ENCODE measurements at places on chromosomes 2 and 18.
A peak's percentile ranks its signal among the peaks of the same experiment; 100 is the strongest.

- no peak for DNase-seq
Observed at GRCh38 chr2:8693157-8693821, 11.4 kb downstream of the ID2 start.

DNA sequence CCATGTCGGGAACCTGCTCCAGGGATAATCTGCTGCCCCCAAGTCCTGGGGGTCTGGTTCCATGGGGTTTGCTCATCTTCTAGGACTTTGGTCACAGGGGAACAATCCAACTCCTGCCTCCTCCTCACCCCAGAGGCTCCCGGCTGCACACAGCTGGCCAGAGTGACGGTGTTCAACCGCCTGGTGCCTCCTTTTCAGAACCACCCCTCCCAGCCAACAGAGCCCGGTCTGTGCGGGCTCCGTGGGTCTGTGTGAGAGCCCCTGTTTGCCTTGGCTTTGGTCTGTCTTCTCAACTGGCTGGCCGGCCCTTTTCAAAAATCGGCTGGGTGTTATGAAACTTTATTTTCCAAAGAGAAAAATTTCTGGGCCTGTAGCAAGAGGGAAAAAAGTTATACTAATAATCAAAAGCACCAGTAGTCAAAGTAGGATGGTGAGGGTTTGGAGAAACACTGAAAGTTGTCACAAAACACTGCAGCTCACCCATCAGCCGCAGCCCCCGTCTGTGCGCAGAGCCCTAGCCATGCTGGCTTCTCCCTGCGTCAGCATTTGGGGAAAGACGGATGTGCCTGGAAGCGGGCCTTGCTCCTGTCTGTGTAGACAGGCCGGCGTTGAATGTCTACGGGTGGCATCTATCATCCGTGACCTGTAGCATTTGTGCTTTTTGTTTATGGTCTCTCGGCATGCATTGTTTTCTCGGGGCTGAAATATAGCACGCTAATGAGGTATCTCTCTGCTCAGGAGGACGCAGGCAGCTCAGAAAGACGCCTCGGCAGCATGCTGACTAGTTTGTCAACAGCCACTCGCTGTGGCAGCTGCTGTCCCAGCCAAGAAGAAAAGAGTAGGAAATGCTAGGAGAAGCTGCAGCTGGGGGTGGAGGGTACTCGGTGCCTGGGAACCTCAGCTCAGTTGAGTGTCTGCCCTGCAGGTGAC is 138.6 kb downstream of the GLI2 start:
- DNase-seq: no peak

DNA sequence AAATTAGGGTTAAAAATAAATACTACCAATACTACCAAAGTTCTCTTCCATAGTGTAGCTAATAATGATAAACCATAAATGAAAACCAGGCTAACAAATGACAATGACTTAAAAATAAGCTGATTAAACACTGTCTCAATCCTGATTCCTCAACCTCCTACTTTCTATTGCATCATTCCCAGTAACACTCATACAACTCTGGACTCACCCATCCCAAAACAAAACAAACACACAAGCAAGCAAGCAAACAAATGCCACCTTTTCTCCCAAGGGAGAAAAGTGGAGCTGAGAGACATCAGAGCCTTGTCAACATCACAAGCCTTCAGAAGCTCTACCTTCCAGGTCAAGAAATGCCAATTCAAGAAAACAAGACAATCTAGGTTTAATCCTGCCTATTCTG is 620.7 kb downstream of the NYAP2 start:
- DNase-seq: no peak

DNA sequence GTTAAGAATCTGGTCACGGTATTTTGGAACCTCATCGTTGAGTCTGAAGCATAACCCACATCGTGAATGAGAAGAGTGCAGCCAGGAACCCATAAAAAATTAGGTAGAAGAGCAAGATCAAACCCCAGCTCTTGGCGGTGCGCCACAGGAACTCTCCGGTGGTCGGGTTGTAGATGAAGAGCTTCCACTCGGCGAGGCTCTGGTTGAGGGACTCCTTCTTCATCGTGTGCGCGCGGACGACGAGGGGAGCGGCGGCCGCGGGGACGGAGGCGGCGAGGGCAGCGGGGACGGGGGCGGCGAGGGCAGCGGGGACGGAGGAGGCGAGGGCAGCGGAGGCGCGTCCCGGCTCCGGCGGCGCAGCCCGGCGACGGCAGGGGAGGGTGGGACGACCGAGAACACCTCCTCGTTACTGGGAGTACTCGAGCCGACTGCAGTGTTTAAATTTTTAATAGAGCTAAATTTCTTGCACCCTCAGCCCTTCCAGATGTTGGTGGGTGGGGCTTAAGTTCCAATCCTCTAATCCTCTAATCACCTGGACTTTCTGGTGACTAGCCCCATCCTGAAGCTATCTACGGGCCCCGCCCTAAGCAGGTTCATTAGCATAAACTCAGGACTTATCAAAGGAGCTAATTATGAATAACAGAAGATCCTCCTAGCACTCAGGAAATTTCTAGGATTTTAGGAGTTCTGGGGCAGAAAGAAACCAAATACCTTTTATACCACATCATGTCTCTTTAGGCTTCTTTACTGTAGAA is 20.4 kb upstream of the PAPOLG start:
- DNase-seq: peak; percentile 28

DNA sequence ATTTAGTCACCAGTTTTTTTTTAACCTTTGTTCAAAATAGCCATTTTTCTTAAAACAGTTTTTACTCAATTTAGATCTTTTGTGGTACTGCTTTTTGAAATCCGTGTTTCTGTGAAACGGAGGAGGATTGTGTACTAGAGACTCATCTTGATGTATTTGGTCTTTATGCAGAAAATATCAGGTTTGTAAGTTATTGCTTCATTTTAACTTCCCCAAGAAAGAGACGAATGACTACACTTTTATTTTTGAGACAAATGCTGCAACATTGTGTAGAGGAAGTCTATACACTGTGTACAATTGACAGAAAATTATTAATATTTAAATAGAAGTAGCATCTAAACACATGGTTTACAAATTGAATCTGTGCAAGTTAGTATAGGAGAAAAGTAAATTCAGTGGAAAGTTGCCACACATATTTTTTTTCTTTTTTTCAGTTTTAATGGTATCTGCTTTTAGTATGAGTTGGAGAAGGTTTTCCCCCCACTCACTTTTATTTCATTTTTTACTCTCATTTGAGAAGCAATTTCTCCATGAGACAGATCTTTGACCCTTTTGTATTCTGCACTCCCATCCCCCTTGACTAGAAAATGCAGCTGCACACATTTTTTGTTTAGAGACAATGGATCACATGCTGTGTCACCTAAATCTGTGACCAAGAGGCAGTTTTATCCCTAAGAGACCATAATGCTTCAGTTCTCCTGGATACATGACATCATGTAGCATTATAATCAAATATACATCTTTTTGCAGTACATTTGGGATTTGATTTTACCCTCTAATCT is 200.8 kb upstream of the STON1 start:
- DNase-seq: no peak

DNA sequence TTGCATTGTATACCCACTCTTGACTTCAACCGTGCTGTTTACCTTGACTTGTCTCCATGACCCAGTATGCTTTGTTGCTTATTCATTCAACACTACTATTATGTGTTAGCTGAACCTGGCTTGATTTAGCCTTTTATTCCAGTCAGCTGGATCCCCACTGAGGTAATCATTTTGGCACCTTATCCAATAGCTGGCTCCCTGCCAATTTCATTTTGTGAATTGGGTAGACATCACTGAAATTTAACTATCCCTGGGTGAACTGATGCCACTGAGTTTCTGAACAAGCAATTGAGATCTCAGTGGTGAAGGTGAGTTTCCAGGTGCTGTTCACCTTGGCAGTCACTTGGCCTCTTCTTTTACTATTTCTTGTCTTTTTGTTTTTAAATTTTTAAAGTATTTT is 584.3 kb downstream of the ADCYAP1 start:
- DNase-seq: no peak

- DNase-seq: no peak
Observed at GRCh38 chr2:5076599-5076998, 615.6 kb upstream of the SOX11 start.

GRCh38 chr2:151379169-151379568 is 21.8 kb downstream of the TNFAIP6 start:
- DNase-seq: no peak

DNA sequence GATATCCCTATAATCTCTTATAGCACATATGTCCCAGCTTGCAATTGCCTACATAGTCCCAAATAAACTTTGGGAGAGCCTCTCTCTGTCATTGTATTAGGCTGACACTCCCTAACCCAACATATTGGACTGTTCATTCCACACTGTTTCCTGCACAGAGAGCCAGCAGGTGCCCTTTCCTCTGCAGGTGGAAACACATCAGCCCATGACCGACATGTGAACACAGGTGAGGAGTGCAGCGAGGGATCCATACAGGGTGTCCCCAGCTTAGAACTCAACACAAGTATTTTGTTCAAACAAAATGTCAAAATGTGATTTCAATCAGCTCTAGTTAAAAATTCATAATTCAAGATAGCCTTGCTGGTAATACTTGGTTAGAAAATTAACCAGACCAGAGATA is 49.9 kb upstream of the TPO start:
- no peak for DNase-seq

GRCh38 chr2:71746946-71747501 is 293.7 kb downstream of the DYSF start:
- DNase-seq: no peak

DNA sequence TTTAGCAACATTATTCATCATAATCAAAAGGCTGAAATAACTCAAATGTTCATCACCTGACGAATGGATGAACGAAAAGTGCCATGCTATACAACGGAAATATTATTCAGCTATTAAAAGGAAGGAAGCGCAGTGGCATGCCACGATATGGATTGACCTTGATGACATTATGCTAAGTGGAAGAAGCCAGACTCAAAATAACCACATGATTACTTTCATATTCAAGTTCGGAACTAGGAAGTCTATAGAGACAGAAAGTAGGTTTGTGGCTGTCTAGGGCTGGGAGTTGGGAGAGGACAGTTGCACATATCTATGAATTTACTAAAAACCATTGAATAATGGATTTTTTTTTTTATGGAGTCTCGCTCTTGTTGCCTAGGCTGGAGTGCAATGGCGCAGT is 13.4 kb upstream of the PDIA6 start:
- DNase-seq: no peak

DNA sequence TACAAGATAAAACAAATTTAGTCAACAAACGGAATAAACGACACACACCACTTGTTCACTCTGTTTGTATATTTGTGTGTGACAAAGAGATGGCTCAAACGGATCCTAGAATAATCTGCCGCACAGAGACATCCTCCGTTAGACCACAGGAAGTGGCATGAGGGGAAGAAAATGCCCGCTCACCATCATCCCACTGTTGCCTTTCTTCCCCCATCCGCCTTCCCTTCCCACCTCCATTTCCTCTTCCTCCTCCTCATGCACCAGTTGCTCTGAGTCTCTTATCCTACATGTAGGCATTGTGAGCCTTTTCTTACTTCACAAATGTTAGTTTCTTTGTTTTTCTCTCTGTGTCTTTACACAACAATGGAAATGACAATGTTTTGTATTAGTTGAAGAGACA is 228.5 kb upstream of the SMIM21 start:
- no peak for DNase-seq

DNA sequence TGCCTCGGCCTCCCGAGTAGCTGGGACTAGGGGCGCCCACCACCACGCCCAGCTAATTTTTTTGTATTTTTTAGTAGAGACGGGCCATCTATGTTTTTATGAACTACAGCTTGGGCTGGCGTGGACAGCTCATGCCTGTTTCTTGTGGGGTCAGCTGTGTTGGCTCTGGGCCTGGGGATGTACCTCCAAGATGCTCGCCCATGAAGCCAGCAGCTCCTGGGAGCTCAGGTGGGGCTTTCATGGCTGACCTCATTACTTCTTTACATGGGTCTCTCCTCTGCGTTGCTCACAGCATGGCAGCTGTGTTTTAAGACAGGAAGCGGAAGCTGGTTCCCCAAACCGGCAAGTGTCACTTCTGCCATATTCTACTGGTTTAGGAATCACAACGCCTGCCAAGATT is 203.1 kb downstream of the SOX11 start:
- no peak for DNase-seq

DNA sequence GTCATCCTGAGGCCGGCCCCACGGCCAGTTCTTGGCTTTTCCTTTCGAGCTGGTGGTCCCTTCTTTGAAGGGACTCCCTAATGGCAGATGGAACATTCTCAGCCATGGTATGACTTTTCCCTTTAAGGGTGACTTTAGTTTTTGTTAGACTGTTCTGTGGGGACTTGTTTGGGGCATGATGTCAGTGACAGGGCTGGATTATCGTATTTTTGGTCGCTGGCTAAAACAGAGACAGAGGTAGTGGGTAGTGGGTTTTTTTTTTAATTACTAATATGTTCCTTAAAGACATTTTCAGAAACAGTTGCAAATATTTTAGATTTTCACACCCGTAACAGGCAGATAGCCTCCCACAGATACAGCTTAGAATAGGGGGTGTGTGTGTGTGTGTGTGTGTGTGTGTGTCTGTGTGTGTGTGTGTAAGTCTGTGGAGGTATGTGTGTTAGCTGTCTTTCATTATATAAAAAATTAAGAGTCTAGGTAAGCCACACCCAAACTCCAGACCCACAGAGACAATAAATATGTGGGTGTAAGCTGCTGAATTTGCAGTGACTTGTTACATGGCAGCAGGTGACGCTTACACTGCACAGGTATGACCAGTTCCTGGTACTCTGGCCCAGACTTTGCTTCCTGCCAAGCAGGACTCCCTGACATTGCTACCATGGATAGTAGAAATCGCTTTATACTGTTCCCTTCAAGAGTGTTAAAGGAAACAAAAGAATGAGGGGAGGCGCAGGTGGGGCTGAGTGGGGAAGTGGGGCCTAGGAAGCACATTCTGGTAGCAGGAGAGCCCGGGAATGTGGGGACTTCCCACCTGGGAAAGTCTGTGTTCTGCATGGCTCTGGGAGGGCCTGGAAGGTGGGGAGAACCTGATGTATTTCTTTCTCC is 20.9 kb downstream of the NCK2 start:
- DNase-seq: peak; percentile 28

DNA sequence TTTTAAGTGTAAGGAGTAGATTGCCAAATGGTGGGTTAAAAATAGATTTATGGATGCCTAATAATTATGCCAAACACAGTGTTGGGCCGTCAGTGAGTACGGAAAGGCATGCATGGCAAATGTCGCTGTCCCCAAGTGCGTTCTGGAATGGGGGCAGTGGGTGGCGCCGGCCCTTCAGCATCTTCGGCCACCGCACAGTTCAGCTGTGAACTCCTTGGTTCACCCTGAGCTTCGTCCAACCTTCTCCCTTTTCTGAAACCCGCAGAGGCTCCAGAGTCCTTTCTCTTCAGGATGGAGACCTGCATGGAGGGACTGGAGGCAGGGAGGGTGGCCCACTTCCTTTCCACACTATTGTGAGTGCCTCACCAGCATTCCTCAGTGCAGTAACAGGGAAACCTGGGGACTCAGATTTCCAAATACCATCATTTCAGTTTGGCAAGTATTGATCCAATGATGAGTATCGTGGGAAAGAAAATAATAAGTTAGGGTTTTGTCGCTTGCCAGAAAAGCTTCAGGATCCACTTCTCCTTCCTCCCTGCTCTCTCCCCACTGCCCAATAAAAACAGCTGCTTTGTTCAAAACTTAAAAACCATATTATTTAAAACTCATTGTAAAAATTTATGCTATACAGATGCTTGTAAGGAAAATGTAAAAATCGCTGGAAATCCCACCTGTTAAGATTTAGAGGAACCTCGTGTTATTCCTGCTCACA is 74.6 kb upstream of the TXNDC2 start:
- DNase-seq: no peak
